ENCODE measurements at places on chromosomes 12 and 14.

DNA sequence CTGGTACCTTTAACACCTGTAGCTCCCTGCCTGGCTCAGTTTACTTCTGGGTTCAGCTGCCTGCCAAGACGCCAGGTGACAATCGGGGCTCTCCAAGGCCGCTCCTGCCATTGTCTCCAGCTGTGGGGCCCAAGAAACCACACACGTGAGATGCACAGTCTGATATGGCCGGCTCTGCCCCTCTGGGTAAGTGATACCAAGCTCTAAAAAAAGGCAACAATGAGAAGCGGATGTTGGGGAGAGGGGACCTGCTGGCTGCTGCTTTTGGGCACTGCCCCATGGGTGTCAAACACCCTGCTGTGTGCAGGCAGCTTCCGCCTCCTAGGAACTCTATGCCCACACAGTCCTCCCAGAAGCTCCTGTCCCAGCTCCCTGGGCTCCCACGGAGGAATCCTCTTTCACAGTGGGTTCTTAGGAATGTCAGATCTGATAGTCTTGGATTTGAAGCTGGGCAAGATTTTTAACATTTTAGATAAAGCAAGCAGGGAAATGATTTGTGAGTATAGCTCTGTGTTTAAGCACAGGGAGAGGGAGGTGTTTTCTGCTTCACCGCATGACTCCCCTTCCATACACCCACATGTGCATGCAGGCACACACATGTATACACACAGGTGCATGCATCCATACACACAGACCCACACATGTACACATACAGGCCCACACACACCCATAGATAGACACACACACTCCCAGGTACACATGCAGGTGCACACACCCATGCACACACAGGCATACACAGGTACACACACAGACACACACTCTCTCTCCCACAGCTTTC, 1135.8 kb downstream of the BCL11B start:
- no peak for DNase-seq

- DNase-seq, result peak; percentile 28
Observed at GRCh38 chr12:105912882-105913678, 225.7 kb downstream of the NUAK1 start.

DNA sequence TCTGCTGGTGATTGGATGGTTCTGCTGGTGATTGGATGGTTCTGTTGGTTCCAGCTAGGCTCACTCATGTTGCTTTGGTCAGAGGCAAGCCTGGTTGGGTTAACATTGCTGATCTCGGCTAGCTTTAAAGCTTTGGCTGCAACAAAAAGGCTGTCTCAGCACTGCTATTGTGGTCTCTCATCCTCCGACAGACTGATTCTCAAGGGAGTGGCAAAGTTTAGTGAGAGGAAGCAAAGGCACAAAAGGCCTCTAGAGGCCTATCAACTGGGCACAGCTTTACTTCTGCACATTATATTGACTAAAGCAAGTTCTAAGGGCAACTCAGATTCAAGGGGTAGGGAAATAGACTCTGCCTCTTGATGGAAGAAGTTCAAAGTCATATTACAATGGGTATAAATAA, 84.7 kb upstream of the LGR5 start:
- DNase-seq, result no peak

GRCh38 chr12:63150713-63151622, at the start of gene AVPR1A:
Gene AVPR1A (minus strand): TSS chr12:63151201. CDS start chr12:63150836, 365 bp downstream.
- no peak for DNase-seq

- DNase-seq, result no peak
Observed at GRCh38 chr14:68639000-68639757, 153.7 kb downstream of the ZFP36L1 start.

DNA sequence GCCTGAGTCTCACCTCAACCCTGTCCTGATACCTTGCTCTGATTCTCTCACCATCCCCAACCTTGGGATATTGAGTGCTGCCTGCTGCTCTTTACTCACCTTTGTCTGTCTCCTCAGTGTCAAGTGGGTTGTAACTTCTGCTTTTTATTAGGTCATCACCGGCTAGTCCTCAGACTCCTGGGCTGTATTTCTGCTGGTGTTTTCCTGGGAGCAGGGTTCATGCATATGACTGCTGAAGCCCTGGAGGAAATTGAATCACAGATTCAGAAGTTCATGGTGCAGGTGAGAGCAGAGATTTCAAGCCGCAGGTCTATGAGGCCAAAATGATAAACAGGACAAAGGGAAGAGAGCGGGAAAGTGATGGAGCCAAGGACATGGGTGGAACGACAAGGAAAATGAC, 498 bp downstream of the SLC39A2 start:
- DNase-seq, result no peak

DNA sequence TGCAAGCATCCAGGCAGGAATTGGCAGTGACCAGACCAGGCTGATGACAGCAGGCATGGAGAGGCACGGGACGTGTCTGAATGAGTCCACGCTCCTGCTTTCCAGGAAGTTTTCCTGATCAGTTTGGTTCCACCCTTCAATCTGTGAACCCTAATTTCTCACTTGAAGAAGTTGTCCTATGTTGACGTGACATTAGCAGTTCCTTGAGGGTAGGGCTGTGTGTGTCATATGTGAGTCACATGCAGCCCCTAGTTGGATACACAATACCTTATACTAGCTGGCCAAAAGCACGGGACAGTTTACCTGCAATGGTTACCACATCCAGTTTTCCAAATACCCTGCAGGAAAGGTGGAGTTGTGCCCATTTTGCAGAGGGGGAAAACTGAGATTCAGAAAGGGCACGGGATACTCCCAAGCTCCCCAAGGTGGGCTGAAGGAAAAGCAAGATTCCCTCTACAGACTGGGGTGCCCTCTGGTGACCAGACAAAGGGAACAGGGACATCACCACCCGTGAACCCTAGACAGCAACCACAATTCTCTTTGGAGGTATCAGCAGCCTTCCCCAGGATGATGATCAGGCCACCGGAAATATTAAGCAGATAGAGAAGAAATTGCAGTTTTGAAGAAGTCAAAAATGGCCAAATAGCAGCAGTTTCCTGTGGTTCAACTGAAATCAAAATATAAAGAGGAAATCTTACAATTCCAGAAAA, 194.5 kb downstream of the PHETA1 start:
- DNase-seq, result no peak

DNA sequence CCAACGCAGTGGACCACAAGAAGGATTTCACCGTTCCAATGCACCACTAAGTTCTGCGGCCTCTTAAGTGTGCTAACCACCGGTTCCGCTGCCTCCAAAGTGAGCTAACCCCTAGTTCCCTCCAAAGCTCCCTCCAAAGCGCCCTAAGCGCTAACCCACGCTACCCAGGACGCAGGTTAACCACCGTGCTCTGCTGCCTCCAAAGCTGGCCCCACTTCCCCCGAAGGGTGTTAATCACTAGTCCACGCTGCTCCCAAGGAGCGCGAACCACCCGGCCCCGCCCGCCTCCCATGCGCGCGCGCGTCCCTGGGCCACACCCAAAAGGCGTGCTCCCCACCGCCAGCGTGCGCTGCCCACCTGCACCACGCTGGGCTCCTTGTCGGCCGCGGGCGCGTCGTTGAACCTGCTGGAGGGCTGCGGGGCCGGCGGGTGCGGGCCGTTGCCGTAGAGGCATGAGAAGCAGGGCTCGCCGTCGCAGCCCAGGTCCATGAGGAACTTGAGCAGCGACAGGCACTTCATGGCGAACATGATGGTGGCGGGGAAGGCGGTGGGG, 11.7 kb downstream of the FAM181A start:
- DNase-seq, result no peak

DNA sequence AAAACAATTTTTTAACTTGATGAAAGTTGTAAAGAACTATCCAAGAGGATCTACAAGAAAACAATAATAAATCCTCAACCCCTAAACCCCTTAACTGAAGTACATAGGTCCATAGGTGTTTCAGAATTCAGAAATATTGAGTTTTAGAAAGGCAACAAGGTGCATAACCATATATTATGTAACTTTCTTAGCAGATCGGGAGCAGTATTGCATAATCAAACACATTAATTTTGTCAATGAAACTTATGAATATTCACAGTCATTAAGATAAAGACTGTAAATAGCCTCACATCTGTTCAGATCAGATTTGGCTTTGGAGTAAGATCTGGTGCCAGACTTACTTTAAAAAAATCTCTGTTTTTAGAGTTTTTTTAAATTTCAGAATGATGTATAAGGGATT, 647.1 kb upstream of the FLRT2 start:
- no peak for DNase-seq

DNA sequence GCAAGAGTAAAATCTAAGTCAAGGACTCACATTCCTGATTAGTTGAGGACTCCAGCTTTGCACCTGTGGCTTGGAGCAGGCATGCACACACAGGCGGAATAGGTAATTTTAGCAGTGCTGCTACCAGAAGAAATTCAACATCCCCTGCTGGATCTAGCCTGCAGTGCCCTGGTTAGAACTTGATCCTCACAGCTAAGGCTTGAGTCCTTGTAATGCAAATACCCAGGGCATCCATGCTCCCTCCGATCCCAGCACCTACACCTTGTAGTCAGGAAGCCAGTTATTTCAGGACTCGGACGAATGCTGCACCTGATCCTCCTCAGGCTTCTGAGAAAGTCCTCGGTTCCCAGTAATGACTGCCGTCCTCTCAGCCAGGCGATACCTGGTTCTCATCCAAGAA, 309.0 kb upstream of the AMIGO2 start:
- DNase-seq, result no peak

DNA sequence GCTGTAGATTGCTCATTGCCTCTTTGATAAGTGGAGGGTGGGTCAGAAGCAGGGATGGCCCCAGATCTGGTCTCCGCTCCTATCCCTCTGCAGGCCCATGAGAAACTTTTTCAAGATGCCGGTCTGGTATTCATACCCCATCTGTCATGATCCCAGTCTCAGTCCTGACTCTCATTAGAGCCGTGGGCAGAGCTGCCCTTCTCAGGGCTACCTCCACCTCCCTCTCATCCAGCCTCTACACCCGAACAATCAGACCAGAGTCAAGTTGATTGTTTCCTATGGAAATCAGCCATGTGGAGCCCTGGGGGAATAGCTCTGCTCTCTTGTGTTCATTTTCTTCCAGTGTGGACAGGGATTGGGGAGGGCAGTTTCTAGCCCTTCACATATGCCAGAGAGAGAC, 45.8 kb downstream of the NEUROD4 start:
- DNase-seq, result no peak

DNA sequence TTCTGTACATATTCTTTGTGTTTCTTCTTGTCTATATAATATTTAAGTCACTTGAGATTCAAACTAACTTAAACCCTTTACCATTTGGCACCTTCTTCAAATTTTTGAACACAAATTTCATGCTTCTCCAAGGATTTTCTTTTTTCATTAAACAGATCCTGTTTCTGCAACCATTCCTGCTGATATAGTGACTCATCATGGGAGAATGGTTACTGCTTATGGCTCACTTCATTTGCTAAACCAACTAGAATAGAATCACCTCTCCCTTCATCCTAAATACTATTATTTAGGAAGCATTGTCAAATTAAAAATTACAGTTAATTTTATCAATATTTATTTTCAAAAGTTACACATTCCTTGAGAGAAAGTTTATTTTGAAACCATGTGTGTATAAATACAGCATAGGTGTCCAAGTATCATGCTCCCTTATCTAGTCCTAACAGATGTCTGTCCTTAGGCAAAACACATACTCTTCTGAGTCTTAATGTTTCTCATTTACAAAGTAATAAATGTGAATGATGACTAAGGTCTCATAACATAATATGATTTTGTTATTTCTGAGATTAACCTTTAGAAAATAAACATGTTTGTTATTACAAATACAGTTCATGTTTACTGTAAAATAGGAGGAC, 40.7 kb downstream of the PLCZ1 start:
- peak; percentile 57 for DNase-seq

DNA sequence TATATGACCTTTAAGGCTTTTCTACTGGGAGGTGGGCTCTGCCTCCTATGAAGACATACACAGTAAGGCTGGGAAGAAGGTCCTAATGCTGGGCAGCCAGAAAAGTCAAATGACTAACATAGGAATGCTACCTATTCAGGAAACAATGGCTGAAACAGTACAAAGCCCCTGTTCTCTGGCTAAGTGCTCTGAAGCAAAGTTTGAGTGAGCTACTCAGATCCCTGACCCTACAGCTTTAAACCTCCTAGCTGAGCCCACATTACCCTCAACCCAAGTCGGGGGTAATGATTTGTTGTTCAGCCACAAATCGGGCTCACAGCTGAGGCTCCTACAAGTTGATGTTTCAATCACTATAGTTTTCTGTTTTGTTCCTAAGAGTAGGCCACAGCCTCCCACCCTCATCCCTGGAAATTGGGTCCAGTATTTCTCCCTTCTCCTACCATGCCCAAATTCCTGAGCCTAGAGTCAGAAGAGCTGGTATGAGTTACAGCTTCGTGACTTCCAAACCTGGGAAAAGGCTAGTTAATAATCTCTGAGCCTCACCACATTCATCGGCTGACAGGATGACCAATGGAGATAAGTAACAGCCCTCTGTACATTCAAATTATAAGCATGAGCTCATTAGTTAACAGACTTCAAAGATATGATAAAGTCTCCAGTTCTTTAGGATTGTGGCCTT, 46.5 kb downstream of the BTBD7 start:
- DNase-seq, result no peak

DNA sequence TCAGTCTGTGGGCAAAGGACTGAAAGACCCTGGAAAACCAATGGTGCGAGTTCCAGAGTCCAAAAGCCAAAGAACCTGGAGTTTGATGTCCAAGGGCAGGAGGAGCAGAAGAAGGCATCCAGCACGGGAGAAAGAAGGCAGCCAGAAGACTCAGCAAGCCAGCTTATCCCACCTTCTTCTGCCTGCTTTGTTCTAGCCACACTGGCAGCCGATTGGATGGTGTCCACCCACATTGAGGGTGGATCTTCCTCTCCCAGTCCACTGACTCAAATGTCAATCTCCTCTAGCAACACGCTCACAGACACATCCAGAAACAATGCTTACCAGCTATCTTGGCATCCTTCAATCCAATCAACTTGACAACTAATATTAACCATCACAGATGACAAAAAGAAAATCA, 57.2 kb upstream of the CAPRIN2 start:
- no peak for DNase-seq

GRCh38 chr12:109369831-109370230, 22.1 kb downstream of the MYO1H start:
- no peak for DNase-seq

DNA sequence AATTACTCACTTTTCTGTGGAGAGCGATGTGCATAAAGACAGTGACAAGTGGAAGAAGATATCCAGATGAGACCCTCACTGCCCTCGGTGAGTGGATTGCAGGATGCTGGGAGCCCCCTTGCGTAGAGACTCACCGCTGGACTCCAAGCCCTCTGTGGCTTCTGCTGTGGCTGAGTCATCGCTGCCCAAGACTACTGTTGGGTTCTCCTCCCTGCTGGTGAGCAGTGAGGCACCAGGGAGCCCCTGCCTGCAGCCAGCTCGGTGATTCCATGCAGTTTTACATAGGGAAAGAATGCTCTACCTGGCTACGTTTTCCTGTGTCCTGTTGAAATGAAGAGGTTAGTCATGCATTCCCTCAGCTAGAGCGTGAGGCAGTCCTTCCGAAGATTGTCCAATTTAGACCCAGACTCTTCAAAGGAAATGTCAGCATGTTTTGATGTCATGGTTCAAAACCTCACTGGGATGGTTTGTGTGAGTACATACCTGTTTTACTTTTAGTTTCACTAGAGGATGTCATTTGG, 28.2 kb downstream of the TRAF3 start:
- peak; percentile 69 for DNase-seq

DNA sequence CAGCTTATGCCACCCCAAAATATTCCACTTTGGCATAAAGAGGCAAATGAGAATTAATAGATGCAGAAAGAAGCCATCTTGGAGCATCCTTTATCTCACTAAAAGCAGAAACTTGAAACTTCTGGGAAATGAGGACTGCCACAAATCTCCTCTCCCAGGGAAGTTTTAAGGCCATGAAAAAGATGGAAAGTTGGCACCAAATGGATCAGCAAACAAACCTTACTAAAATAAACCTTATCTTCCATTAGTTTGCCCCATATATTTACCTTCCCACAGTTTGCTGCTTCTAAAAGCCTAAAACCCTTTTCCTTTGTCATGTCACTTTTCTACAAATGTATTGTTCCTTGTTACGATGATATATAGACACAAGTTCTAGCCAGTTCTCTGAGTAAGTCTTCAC, 340.0 kb upstream of the USP15 start:
- DNase-seq, result no peak

All from astrocyte of the cerebellum (primary cell).